ENCODE measurements at places on chromosomes 4 and X.

GRCh38 chr4:84498203-84498934 lies 723 bp downstream of the NKX6-1 start:
- DNase-seq = no peak

DNA sequence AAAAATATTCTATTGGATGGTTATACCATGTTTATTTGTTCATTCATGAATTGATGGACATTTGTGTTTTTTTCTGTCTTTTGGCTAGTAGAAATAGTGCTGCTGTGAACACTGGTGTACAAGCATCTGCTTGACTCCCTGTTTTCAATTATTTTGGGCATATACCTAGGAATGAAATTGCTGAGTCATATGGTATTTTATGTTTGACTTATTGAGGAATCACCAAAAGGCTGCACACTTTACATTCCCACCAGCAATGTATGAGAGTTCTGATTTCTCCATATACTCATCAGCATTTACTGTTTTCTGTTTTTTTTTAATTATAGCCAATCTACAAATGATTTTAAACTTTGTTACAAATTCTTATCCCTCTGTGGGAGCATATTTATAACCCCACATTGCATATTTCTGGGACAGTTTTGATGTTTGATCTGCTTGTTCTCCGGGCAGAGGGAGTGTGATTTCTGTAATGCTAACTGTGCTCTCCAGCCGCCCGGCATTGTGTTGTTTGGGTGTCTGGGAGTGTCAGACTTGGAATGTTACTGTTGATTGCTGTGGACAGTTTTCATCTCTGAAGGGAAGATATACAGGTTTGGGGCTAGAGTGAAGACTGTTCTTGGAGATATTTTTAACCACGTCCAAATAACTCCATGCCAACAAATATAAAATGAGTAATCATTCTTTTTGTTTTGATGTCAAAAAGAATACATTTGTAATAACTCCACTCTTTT lies 60.5 kb upstream of the PGRMC2 start:
- no peak for DNase-seq

DNA sequence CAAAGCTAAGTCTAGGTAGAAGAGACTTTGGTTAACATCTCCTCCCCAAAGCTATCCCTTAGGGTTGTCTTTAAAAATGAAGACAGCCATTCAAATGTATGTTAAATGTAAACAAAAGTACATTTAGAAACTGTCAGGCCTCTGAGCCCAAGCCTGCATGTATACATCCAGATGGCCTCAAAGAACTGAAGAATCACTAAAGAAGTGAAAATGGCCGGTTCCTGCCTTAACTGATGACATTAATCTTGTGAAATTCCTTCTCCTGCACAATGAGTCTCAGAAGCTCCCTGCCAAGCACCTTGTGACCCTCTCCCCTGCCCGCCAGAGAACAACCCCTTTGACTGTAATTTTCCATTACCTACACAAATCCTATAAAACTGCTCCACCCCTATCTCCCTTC lies 377.9 kb downstream of the FAM133A start:
- no peak for DNase-seq

- DNase-seq = no peak
These were observed 124.5 kb downstream of the NPNT start for GRCh38 chr4:106019771-106020170.

- no peak for DNase-seq
These were observed 55.4 kb downstream of the CC2D2A start for GRCh38 chr4:15525080-15525479.

DNA sequence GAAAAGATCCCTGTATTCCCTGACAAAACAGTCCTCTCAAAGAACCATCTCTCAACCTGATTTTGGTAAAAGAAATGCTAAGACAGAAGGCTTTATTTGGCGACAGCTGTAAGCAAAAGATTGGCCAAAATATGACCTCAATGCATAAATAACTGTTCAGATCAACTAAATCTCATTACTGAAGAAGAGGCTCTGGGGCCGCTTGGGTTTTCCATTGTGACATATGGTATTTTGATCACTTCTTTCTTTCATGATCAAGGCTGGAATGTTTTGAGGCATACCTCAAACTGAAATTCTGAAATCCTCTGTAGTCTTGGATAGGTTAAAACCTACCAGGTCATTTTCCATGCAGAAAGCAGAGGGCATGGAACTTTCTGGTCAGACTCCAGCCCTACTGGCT lies 106.3 kb downstream of the C4orf51 start:
- no peak for DNase-seq

DNA sequence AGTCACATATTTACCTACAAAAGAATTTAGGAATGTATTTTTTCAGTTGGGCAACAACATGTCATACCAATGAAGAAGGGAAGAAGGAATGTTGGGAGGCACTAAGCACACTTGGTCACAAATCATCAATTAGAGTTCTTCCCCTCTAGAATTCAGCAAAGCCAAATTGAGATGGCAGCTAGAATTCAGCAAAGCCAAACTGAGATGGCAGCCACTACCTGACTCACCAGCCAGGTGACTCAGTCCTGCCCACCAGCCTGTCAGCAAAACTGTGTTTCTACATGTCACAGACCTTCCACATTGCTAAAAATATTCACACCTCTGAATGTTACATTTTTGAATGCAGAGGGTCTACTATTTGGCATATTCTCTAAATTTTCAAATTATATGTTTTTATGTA lies 63.2 kb upstream of the NOCT start:
- DNase-seq = peak; percentile 11

GRCh38 chr4:33831442-33832066 lies 2412.8 kb downstream of the ARAP2 start:
- DNase-seq = no peak

- DNase-seq = no peak
These were observed 20.5 kb upstream of the AADAT start for GRCh38 chr4:170110285-170110672.

DNA sequence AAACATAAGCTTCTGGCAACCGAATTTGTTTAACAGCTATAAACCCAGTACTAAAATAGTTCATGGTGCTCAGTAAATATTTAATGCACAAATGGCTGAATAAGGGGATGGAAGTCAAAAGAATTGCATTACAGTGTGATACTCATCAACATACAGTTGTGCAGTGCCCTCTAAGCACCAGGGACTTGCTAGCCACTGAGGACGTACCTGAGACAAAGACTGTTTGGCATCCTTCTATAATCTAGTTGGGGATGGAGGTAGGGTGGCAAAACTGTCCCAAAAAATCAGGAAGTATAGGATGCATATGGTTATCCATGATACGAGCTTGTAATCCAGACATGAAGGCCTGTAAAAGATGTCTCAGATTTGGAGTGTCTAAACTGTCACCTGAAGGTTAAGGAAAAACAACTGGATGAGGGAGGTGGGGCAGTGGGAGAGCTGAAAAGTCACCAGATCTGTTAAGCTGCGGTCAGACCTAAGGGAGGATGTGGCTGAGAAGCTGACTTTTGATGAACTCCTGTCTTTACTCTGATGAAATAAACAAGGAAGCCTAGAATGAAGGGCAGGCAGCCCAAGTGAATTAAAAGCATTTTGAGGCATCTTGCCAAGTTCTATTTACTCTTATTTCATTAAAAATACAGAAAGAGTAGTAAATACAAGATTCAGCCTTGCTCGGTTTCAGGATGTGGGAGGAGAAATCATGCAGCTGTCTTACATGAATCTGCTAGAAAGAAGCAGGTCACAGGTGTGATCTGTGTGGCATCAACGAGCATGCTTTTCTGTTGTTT lies 12.0 kb upstream of the CD38 start:
- no peak for DNase-seq

DNA sequence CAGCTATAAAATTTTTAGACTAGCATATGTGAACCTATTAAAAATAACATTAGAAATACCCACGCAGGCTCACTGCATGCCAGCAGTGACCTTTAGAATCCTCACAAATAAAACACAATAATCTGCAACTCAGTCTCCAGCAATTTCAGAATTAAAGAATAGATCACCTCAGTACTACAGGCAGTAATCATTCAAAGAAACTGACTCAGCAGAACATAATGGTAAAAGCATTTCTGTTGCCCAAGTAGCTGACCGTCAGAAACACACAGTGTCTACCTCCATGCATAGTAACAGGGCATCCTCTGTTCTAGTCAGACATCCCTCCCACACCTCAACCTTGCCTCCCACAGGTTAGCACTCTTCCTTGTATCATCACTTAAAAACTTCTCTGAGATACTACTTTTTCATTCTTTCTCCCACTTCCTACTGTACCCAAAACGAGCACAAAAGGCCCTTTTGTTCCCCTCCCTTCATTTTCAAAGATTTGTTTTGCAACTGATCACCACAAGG lies 65.7 kb upstream of the BEND2 start:
- no peak for DNase-seq
